ENCODE measurements at places on chromosomes 2 and 18. TPM values are rescaled to one million over a fixed set of nuclear protein-coding genes. Genes with fewer than 3 reads are reported as not detected.

Gene ZNF2
- 4.6 TPM for total RNA-seq

Gene FAM228A
- 1.9 TPM for total RNA-seq

Gene REG1B
- total RNA-seq, result not detected

Gene AGXT
- total RNA-seq, result not detected

Gene ST6GAL2
- total RNA-seq, result 0.95 TPM

Gene LYG2
- not detected for total RNA-seq

Gene ZC3H8
- total RNA-seq, result 4.9 TPM

Gene TLX2
- total RNA-seq, result not detected

Gene CAPN13
- total RNA-seq, result not detected

Gene HOXD3
- 16.5 TPM for total RNA-seq

Gene PARD3B
- 46.6 TPM for total RNA-seq

DNA sequence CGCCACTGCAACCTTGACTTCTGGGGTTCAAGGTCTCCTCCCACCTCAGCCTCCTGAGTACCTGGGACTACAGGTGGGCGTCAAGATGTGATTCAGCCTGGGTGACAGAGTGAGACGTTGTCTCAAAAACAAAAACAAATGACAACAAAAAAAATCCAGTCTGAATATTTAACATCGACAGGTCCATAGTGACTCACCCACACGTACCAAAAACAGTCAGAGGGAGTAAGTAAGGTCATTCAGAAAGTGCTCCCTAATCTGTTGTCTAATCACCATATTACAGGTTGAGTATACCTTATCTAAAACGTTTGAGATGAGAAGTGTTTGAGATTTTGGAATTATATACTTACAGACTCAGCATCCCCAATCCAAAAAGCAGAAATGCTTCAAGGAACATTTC lies 24.4 kb downstream of the SAP130 start:
- H3K36me3 ChIP-seq, result no peaks in the 10 kb centered on the region
- no peaks in the 10 kb centered on the region for H3K4me1 ChIP-seq
- DNase-seq, result no peak
- no peaks in the 10 kb centered on the region for H3K27me3 ChIP-seq

DNA sequence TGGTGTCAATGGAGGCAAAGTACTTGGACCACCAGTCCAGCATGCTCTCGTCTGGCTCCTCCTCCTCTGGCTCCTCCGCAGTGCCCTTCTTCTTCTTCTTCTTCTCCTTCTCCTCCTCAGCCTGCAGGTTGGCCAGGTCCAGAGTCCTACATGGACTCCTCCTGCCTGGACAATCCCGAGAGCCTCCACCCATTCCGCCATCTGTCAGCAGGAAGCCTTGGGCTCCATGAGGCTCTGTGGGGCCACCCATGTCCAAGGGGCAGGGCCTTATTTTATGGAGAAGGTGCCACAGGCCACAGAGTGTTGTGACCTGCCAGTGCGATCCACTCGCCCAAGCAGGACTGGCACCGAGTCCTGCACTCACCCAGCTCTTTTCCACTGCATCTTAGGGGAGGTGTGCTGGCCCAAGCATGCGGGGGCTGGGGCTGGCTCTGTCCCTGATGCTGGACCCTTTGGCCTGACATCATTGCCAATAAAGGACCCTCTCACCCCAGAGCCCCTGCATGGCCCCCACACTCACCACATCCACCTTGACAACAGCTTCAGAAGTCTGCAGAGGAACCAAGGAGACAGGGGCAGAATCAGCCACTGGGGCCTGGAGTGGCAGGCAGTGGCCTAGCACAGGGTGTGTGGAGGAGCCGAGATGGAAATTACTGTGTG lies 7.2 kb downstream of the OTOF start:
- no peak overlapping the region for H3K4me3 ChIP-seq
- no peaks in the 10 kb centered on the region for H3K4me1 ChIP-seq
- no peaks in the 10 kb centered on the region for H3K36me3 ChIP-seq
- no peak overlapping the region for H3K27ac ChIP-seq
- no peak for DNase-seq
- H3K27me3 ChIP-seq, result no peaks in the 10 kb centered on the region

DNA sequence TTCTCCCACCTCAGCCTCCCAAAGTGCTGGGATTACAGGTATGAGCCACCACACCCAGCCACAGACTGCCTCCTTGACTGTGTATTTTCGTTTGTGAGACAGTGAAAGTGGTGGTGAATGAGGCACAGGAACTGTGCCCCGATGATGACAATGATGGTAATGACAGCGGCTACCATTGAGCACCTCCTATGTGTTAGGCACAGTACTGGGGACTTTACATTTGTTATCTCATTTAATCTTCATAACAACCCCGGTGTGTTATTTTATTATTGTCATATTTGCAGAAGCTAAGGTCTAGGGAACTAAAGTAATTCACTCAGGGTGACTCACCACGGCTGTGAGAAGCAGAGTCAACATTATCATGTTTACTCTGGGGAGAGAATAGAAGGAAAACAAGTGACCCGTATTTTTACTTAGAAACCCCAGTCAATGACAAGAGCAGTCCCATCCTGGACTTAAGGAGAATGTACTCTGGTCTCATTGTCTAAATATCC lies 77.6 kb upstream of the ALPP start:
- no peaks in the 10 kb centered on the region for H3K27me3 ChIP-seq
- no peak for DNase-seq
- H3K27ac ChIP-seq, result no peak overlapping the region
- no peaks in the 10 kb centered on the region for H3K36me3 ChIP-seq
- no peaks in the 10 kb centered on the region for H3K4me1 ChIP-seq

GRCh38 chr2:66547118-66547517 lies 112.2 kb downstream of the MEIS1 start:
- no peak for DNase-seq
- no peaks in the 10 kb centered on the region for H3K27me3 ChIP-seq
- no peaks in the 10 kb centered on the region for H3K36me3 ChIP-seq

- no peak overlapping the region for H3K27ac ChIP-seq
- DNase-seq, result no peak
- no peaks in the 10 kb centered on the region for H3K27me3 ChIP-seq
- H3K4me1 ChIP-seq, result peaks cover 4% of the 10 kb centered on the region
Observed at GRCh38 chr2:45909677-45910191, 258.3 kb downstream of the PRKCE start.

GRCh38 chr2:105400138-105400540 lies 1.3 kb upstream of the FHL2 start:
- H3K4me3 ChIP-seq, result no peak overlapping the region
- no peak overlapping the region for H3K27ac ChIP-seq
- H3K27me3 ChIP-seq, result no peaks in the 10 kb centered on the region
- DNase-seq, result no peak
- H3K4me1 ChIP-seq, result peaks cover 10% of the 10 kb centered on the region

GRCh38 chr2:24768013-24768412 lies 25.2 kb downstream of the PTRHD1 start:
- no peak for DNase-seq

GRCh38 chr2:184425083-184425482 lies 173.2 kb upstream of the ZNF804A start:
- H3K36me3 ChIP-seq, result no peaks in the 10 kb centered on the region
- no peak overlapping the region for H3K27ac ChIP-seq
- no peaks in the 10 kb centered on the region for H3K27me3 ChIP-seq
- H3K4me1 ChIP-seq, result no peaks in the 10 kb centered on the region
- H3K4me3 ChIP-seq, result no peak overlapping the region

- H3K4me1 ChIP-seq, result no peaks in the 10 kb centered on the region
- no peak overlapping the region for H3K4me3 ChIP-seq
- no peak overlapping the region for H3K27ac ChIP-seq
- no peaks in the 10 kb centered on the region for H3K27me3 ChIP-seq
- no peaks in the 10 kb centered on the region for H3K36me3 ChIP-seq
Observed at GRCh38 chr18:67586101-67586500, 69.6 kb upstream of the DSEL start.

GRCh38 chr2:66041902-66042657 lies 392.8 kb upstream of the MEIS1 start:
- no peak overlapping the region for H3K4me3 ChIP-seq
- H3K27me3 ChIP-seq, result no peaks in the 10 kb centered on the region
- no peak overlapping the region for H3K27ac ChIP-seq
- no peaks in the 10 kb centered on the region for H3K36me3 ChIP-seq
- no peaks in the 10 kb centered on the region for H3K4me1 ChIP-seq

DNA sequence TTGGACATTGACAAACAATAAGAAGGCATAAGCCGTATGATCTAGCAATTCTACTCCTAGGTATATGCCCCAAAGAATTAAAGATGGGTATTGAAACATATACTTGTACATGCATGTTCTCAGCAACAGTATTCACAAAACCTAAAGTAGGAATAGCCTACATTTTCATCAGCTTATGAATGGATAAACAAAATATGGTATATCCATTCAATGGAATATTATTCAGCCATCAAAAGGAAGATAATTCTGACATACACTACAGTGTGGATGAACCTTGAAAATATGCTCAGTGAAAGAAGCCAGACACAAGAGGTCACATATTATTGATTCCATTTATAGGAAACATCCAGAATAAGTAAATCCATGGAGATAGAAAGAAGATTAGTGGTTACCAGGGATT lies 56.0 kb downstream of the CELF4 start:
- DNase-seq, result no peak
- H3K4me3 ChIP-seq, result no peak overlapping the region
- H3K4me1 ChIP-seq, result no peaks in the 10 kb centered on the region
- no peak overlapping the region for H3K27ac ChIP-seq

DNA sequence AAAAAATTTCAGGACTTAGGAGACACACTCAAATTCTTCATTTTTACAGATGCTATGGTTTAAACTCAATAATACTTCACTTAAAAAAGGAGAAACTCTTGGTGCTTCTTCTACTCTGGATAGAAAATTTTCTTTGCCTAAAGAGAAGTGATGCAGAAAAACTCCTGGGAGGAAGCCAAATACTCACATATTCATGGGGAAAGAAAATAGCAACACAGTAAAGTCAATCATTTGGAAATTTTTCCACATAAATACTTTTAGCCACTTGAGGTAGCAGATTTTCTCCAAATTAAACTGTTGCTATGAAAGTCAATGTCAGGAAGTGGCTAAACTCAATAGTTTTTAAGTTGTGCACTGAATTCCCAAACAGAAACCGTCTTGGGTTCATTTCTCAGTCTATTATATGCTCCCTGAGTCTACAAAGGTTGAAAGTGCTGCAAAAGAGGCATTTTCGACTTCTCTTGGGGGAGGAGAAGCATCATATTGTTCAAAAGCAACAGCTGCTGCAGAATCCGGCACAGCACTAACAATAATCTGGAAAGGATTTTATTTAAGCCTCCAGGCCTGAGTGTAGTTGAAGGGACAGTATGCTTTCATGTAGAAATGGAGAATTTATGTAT lies 81.1 kb downstream of the UPP2 start:
- no peak overlapping the region for H3K4me3 ChIP-seq
- H3K27me3 ChIP-seq, result no peaks in the 10 kb centered on the region
- H3K27ac ChIP-seq, result no peak overlapping the region
- no peaks in the 10 kb centered on the region for H3K4me1 ChIP-seq
- DNase-seq, result no peak

DNA sequence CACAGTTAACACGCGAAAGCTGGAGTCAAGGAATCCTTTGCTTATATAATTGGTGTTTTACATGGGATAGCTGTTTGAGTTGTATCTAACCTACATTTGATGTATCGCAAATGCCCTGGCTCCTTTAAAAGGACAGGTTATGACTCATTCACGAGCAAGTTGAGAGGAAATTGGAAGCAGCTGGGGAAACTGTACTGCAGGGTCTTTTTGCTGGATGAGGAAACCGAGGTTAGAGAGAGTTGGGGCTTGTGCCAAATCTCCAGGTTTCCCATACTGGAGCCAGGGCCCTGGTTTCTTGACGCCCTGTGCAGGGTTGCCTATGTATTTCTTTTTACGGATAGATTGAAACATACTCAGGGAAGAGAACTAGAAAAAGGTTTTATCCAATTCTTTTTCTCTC lies 60.0 kb upstream of the SPTBN1 start:
- no peak overlapping the region for H3K27ac ChIP-seq
- no peak overlapping the region for H3K4me3 ChIP-seq
- no peaks in the 10 kb centered on the region for H3K4me1 ChIP-seq
- no peaks in the 10 kb centered on the region for H3K36me3 ChIP-seq

DNA sequence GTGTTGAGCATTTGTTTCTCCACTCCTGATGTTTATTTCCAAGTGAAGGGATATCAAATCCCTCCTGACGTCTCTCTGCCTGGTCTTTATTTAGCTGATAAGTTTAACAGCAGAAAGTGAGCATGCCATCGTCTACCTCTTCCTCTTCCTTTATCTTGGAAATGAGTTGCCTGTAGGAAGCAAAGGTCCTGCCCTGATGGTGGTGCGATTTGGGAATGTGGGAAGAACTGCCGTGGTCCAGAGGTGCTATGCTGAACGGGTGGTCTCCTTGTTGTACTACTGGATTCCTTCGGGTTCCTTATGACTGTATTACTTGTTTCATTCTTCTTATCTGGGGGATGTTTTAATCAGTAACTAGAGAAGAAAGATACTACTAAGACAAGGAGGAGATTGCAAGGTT lies 217.5 kb downstream of the PMAIP1 start:
- no peaks in the 10 kb centered on the region for H3K36me3 ChIP-seq
- H3K4me3 ChIP-seq, result no peak overlapping the region
- H3K27me3 ChIP-seq, result no peaks in the 10 kb centered on the region
- no peak overlapping the region for H3K27ac ChIP-seq

GRCh38 chr2:113041871-113042270 lies 10.8 kb downstream of the IL36B start:
- H3K4me1 ChIP-seq, result no peaks in the 10 kb centered on the region
- no peaks in the 10 kb centered on the region for H3K36me3 ChIP-seq
- no peaks in the 10 kb centered on the region for H3K27me3 ChIP-seq
- H3K4me3 ChIP-seq, result no peak overlapping the region

Measured in ovary (tissue), 10 donors.